Activated CD4-positive, alpha-beta T cell treated with anti-CD3 and anti-CD28 coated beads for 36 hours (primary cell): ENCODE measurements at places on chromosomes 7 and 10.

GRCh38 chr10:110393866-110394265 is 89.1 kb upstream of the SMNDC1 start:
- no peak for DNase-seq

- DNase-seq = no peak
These were observed 172.4 kb downstream of the PRPF18 start for GRCh38 chr10:13759168-13759567.

DNA sequence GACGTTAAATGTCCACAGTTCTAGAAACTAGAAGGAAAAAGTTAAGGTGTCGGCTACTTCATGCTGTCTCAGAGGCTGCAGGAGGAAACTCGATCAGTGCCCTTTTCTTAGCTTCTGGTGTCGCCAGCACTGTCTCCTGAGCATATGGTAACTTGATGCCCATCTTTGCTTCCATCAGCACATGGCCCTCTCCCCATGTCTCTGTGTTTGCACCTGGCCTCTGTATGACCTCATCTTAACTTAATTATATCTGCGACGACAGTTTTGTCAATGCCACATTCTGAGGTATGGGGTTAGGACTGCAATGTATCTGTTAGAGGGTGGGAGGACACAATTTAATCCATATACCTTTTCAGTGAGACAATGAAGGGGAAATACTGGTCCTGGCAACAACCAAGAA is 449.9 kb downstream of the POM121L12 start:
- DNase-seq = no peak

GRCh38 chr10:125448596-125448995 is 234.4 kb downstream of the TEX36 start:
- peak; percentile 39 for DNase-seq

DNA sequence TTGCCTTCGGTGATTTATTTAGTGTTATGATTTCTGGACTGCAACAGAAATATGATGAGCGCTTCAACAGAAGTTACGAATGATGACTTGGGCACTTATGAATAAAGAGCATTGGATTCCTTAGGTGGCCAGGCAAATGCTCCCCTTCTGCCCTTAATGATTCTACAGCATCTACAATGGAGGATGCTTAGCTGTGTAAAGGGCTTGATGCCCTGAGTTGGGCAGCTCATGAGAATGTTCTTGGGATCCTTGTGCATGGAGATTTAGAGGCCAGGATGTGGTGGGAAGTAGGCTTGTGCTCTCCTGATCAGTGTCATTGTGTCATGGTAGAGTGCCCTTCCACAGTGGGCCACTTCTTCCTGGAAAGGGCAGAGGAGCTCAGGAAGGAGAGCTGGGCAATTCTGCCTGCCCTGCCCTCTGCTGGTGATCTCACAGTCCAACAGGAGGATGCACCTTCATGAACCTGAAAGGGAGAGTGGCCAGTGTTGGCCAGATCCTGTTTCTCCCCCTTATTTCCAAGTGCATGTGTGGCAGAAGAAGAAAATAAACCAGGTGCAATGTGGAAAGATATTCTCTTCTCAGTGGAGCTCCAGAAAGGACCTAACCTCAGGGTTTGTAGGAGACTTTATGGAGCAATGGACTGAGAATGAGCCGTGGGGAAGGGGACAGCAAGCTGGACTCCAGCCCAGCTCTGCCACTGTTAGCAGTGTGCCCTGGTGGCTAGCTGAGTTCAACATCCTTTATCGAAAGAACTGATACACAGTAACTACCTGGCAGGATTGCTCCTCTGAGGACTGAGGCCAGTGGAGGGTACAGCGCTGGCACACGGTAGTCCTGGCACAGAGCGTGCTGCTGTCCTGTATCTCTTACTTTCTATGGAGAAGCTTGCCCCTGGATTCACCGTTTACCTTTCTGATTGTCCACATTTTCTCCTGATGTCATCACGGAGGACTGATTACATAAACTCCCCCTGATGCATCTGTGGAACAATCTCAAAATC is 182.9 kb downstream of the BMPER start:
- peak; percentile 21 for DNase-seq

DNA sequence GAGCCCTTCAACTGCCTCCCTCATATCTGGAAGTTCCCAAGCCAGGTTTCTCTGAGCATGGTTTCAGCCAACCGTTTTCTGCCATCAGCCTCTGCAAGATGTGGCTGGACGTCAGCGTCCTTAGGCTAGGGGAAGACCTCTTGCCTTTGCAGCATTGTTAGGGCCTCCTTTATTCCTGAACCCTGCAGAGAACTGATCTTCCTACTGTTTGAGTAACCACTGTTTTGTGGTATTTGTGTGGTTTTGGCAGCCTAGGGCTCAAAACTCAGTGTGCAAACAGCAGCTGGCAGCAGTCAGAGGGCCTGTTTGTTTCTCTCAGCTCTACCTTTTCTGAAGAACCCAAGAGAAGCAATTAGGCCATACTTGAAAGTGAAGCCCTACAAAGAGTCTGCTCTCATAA is 83.4 kb upstream of the SEMA3E start:
- no peak for DNase-seq

- no peak for DNase-seq
These were observed 19.9 kb downstream of the PPP2R2D start for GRCh38 chr10:131920693-131921092.

DNA sequence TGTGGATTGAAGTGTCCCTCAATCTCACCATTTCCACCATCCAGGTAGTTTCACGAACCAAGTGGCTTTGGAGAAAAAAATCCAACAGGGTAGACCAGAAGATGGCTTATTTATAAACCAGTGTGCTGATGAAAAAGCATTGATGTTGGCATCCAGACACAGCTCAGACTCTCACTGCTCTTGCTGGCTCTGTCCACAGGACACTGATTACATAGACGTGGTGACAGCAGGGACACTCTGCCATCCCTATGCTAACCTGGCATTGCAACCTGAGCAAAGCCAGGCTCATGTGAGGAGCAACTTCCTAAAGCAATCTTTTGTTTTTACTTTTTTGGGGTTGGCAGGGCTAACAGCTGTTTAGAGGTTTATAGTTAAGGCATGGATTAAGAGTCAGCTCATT is 130.6 kb upstream of the SVIL start:
- no peak for DNase-seq

DNA sequence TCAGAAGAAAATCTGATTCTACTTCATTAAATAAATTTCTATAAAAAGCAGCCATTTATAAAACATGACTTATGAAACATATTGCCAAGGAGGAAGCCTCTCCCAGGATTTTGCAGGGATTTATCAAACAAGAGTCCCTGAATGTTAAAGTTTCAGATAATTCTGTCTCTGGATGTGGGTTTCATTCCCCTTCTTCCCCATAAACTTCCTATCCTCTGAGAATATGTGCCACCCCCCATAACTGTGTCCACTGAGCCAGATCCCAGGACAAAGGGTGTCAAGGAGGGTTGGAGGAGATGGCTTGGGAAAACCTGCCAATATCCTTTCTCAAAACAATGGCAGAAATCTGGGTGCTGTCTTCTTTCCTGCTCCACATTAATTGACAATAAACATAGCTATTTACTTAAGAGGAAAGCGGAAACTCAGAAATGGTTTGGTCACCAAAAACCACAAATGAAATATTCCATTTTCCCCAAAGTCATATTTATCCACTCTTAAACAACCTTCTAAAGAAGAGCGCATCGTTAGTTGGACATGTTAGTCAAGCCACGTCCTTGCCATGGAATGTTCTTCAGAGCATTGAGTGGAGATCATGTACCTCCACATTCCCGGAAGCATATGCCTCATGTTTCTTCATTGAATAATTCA is 54.3 kb upstream of the AKR1E2 start:
- DNase-seq = no peak

- no peak for DNase-seq
These were observed 115.3 kb upstream of the MYO3A start for GRCh38 chr10:25818751-25819150.

GRCh38 chr7:124027236-124027635 is 5.6 kb downstream of the TMEM229A start:
- DNase-seq = no peak

DNA sequence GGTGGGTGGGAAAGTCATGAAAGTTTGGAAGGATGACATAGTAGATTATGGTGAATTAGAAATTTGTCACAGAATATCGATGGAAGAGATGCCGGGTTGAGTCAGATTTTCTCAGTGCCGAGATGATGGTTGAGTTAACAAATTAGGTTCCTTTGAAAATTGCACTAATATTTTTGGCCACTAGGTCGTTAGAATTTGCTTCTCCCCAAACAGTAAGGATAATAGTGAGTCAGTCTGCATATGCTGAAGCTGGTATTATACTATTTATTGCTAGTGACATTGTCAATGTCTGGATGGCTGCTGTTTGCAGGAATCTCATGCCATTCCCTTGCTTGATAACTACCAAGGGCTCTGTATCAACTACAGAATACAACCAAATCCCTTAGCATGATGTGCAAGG is 37.7 kb upstream of the MINDY3 start:
- DNase-seq = no peak

DNA sequence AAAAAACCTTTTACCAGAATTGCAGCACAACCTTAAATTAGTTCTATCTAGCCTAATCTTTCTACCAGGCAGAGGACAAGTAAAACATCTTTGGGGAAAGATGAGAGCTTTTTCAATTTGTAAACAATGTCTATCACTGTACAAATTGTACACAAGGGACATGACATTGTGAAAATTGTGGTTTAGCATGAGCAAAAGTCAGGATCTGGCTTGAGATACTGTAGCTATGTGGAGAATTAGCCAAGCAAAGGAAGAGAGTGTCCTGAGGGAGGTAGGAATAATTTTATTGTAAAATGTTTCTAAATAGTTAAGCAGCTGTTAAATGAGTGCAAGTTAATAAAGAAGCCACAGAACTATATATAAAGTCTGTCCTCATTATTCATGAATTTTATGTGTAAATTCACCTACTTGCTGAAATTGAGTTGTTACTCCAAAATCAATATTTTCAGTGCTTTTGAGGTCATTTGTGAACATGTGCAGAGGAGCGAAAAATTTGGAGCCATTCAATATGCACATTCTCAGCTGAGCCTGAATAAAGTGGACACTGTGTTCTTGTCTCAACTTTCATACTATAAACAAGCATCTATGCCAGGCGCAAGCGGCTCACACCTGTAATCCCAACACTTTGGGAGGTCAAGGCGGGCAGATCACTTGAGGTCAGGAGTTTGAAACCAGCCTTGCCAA is 42.8 kb upstream of the POM121L12 start:
- DNase-seq = no peak
